ENCODE measurements at places on chromosomes 1 and 21.
A peak's percentile ranks its signal among the peaks of the same experiment; 100 is the strongest.

DNA sequence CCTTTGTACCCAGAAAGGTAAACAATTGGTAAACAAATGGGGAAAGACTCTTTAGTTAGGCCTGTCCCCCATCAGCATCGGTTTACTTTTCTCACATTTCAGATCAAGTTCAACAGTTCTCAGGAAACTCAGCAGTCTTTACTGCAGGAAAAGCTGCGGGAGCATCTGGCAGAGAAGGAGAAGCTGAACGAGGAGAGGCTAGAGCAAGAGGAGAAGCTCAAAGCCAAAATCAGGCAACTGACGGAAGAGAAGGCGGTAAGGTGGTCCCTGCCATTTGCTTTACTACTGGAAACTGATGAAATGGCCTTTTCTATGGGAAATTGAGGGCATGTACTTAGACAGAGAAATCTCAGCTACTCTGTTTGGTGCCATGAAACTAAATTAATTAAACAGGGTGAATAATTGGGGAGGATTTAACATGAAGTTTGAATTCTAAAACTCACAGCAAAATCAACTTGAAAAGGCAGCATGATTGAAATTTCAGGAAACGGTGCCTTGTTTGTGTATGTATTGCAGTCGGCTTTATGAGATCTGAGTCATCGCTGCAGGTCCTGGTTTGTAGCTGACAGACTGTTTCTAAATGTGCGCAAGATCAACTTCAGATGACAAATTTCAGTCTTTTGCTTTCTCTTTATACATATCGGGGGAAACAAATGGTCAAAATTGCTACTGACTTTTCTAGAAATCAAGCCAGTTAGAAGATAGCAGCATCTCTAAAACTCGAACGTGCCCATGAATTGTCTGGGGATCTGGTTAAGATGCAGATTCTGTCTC lies 67.9 kb upstream of the EFHD2 start:
- peak; percentile 44 for DNase-seq

DNA sequence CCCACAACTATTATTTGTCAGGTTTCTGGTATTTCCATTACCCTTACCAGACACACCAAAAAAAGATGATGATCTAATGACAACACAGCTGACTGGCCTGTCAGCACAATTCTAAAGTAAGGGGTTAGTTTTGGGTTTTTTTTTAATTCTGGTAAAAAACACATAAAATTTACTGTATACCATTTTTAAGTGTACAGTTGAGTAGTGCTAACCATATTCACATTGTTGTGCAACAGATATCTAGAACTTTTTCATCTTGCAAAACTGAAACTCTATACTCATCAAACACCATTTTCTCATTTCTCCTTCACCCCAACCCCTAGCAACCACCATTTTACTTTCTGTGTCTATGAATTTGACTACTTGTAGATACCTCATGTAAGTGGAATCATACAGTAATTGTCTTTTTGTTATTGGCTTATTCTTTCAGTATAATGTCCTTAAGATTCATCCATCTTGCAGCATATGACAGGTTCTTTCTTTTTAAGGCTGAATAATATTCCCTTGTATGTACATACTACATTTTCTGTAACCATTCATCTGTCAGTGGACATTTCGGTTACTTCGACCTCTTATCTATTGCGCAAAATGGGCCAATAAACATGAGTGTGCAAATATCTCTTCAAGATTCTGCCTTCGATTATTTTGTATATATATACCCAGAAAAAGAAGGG lies 29.8 kb downstream of the ARNT start:
- DNase-seq: no peak

DNA sequence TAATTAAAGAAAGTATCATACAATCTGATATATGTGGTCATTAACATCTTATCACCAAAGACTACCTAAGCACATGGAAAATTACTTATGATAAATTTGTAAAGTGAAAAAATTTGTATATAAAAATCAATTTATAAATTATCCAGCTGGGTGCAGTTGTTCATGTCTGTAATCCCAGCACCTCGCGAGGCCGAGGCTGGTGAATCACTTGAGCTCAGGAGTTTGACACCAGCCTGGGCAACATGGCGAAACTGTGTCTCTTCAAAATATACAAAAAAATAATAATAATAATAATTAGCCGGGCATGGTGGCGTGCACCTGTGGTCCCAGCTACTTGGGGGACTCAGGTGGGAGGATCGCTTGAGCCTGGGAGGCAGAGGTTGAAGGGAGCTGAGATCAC lies 82.8 kb upstream of the SYT6 start:
- no peak for DNase-seq

DNA sequence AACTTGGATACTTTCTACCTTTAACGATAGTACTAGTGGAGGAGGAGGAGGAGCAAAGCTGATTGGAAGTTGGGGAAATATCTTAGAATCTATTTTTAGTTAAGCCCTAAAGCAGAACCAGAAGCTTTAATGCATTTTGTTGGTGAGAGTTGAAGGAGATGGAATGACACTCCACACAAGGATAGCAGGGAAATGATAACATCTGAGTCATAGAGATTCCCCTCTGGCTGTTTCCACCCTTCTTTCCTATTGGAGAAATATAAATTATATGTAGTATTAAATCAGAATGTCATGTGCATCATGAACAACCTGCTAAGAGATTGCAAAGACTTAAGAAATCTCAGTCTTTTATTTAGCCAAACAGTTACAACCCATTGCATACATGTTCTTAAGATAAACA lies 1357.7 kb downstream of the NCAM2 start:
- no peak for DNase-seq

DNA sequence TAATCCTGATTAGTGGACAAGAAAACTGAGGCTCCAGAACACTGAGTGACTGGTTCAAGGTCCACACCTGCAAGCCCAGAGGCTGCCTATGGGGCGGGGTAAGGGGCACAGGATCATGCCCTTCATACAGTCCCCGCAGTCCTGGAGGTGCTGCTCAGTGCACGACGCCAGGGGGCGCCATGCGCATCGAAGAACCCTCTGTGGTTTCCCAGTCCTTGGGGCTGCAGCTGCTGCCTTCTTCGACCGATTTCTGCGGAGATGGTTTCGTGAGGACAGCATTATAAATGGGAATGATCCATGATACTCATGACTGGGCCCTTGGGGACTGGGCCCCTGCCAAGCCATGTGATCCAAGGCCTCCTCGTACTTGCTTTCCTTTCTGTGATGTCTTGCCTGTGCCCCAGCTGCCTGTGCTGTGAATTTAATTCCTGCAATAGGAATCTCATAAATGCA lies 37.1 kb upstream of the ARHGEF10L start:
- DNase-seq: peak; percentile 29

DNA sequence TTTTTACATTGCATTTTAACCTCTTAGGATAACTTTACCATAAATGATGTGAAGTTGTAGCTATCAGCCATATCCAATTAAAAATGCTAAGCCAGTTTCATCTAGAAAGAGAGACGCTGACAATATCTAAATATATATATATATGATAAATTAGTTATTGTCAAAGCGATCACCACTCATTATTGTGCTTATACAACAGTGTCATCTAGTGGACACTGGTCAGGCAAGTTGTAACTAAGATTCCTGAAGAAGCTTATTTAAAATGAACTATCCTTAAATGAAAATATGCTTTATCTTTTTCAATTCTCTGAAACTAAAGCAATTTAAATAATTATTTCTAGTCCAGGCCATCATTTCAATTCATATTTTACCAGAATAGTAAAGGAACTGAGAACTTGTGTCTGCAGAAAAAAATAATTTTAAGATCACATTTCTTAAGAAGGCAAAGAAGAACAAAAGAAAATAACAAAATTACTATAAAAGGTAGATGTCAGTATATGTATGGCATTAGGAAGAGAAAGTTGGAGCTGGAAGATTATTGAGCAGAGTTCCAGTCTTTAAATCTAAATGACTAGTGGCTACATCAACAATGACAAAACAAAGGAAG lies 193.3 kb upstream of the SNX7 start:
- DNase-seq: peak; percentile 52

DNA sequence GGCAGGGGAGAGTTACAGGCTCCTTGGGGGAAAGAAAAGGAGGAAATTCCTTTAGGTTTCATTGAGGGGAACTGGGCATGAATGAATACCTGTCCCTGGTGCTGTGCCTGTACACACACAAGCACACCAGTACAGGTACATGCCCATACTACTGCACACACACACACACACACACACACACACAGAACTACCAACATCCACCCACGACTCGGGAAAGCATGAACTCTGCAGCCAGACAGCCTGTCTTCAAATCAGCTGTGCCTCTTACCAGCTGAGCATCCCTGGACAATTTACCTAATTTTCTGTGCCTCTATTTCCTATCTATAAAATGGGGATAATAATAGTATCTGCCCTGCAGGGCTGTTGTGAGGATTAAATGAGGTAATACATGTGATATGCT lies 7.2 kb upstream of the GRIK3 start:
- no peak for DNase-seq

DNA sequence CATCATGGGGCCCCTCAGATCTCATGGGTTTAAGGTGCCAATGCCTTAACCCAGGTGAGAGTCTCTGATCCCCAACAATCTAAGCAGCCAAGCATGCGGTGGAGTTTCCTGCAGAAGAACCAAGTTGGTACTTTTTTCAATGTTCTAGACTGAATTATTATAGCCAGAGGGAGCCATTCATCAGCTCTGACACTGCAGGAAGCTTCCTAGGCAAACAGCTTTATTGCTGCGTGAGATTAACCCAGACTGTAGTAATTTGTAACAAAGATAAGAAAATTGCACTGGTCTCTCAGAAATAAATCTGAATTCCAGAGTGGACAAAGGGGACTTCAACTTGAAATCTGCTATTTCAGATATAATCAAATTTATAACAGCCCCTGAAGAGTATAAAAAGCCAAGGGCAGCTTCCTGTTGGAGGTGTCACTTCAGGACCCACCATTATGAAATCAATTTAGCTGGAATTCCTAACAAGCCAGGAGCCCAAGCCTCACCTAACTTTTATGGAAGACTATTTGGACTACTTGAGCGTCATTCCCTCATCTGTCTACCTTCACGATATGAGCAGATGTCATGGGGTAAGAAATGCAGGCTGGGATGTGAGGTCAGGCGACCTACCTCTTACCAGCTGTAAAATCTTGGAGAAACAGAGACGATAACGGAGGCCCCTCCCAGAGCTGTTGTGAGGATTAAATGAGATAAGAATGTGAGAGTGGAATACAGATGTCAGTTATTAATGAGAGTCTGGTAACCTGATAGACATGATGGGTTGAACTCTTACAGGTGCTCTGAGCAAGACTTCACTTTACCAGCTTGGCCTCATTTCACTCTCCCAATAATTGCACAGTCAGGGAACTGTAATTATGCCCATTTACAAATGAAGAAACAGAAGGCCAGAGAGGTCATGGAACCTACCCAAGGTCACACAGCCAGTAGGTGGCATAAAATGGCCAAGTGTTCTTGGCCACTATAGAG lies 135.1 kb downstream of the RRAGC start:
- DNase-seq: no peak

- peak; percentile 31 for DNase-seq
Observed at GRCh38 chr21:42425591-42425990, 21.9 kb downstream of the UBASH3A start.

All from CD4-positive, alpha-beta T cell treated with Interleukin-17A for 1 hour (primary cell).